ENCODE measurements at places on chromosomes 16 and 17. TPM values are rescaled to one million over a fixed set of nuclear protein-coding genes. Genes with fewer than 3 reads are reported as not detected.

The RHBDL1 gene
- polyA plus RNA-seq = not detected

The SECTM1 gene
- not detected for polyA plus RNA-seq

The NDRG4 gene
- not detected for polyA plus RNA-seq

The IL34 gene
- not detected for polyA plus RNA-seq

The TMIGD1 gene
- polyA plus RNA-seq = not detected

The THOC6 gene
- 42.1 TPM for polyA plus RNA-seq

The KRT12 gene
- polyA plus RNA-seq = not detected

The SYNGR3 gene
- 6.4 TPM for polyA plus RNA-seq

The MT1E gene
- 2.5 TPM for polyA plus RNA-seq

The FAM171A2 gene
- polyA plus RNA-seq = not detected

The TP53TG3B gene
- not detected for polyA plus RNA-seq

The MAPT gene
- polyA plus RNA-seq = 0.40 TPM

The ABCA10 gene
- not detected for polyA plus RNA-seq

The TNFRSF13B gene
- not detected for polyA plus RNA-seq

The CLEC3A gene
- not detected for polyA plus RNA-seq

The ATP6V0D1 gene
- 192 TPM for polyA plus RNA-seq

The FOXN1 gene
- not detected for polyA plus RNA-seq

The WDR59 gene
- 3.1 TPM for polyA plus RNA-seq

The AARSD1 gene
- 46.7 TPM for polyA plus RNA-seq

The RAB37 gene
- 212 TPM for polyA plus RNA-seq

The VAT1L gene
- polyA plus RNA-seq = not detected

The TBKBP1 gene
- polyA plus RNA-seq = 1.3 TPM

The CASKIN1 gene
- not detected for polyA plus RNA-seq

The DNAH17 gene
- polyA plus RNA-seq = 0.09 TPM

The ST6GALNAC1 gene
- polyA plus RNA-seq = not detected

The TEKT5 gene
- polyA plus RNA-seq = not detected

The AGRP gene
- not detected for polyA plus RNA-seq

The AATK gene
- polyA plus RNA-seq = 0.97 TPM

The CDC6 gene
- polyA plus RNA-seq = 1.8 TPM

The CDH3 gene
- polyA plus RNA-seq = not detected

The PPL gene
- 0.43 TPM for polyA plus RNA-seq

The KPNB1 gene
- 15.8 TPM for polyA plus RNA-seq

The PPM1E gene
- polyA plus RNA-seq = not detected

The KRTAP2-2 gene
- not detected for polyA plus RNA-seq

The NOS2 gene
- polyA plus RNA-seq = not detected

The TMED6 gene
- polyA plus RNA-seq = not detected

The PMFBP1 gene
- not detected for polyA plus RNA-seq

The PRR35 gene
- not detected for polyA plus RNA-seq

The CETP gene
- polyA plus RNA-seq = 0.22 TPM

The MPP2 gene
- polyA plus RNA-seq = not detected

The PPY gene
- not detected for polyA plus RNA-seq

The INCA1 gene
- polyA plus RNA-seq = 0.29 TPM

The SLC5A2 gene
- 0.72 TPM for polyA plus RNA-seq

The PPP1R9B gene
- polyA plus RNA-seq = 0.25 TPM

Data from immature natural killer cell (primary cell).